ENCODE measurements at places on chromosomes 2 and 18.

DNA sequence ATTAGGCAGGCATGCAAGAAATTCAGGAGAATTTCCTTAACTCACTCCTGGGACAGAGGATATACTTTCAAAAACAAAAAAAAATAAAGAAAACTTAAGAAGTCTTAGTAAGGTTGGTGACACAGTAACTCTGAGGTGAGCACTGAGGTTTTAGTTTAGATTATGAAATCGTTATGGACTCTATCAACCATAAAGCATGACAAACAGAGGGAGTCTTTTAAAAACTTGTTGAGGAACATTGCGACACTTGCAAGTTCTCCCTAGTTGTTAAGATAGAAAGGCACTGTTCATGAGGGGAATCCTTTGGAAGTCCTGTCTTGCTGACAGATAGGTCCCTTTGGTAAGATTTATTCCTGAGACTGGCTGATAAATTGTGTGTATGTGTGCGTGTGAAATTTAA lies 194.3 kb upstream of the ERBB4 start:
- no peak for DNase-seq

GRCh38 chr18:56575819-56576663 lies 62.4 kb downstream of the TXNL1 start:
- no peak for DNase-seq

DNA sequence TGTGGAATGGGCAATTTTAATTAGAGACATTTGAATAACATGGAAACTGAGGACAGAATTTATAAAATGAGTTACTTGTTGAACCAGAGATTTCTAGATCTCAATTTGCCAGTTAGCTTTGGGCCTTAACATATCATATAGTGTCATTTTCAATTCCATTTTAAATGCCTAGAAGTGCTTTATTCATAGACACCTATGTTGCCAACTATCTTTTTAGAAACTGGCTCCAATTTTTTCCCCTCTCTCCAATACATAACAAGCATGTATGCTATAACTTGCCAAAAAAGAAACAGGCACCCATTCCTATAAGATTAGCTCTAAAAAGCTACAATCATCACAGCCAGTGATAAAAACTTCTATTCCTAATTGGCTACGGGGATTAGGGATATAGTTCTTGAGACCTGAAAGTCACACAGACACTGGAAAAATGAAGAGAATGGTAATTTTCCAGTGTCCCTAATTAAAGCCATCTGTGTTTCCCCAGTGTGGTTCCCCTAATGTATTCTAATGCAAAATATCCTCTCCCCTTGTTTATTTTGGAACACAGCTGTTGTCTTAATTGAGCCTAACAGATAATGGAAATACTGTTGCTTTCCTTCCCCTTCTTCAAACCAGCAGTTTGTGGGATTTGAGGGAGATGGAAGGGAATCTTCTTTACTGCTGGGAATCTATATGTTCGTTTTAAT lies 205.5 kb upstream of the FSHR start:
- no peak for DNase-seq

GRCh38 chr18:35662293-35663062 lies 80.9 kb downstream of the GALNT1 start:
- DNase-seq, result no peak

DNA sequence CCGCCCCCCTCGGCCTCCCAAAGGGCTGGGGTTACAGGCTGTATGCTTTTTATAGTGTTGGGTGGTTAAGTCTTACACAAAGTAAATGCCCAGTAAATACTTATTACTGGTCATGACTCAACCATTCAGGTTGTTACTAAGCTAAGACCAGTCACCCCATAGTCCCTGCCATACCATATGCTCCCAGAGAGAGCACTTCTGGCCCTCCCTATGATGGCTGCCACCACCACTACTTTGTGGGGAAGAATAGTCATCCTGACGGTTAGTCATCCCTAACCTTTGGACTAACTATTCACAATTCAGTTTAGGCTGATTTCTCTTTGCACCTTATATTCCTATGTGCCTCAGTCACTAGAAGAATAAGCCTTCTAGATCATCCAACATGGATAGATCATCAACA lies 42.0 kb upstream of the MSH2 start:
- DNase-seq, result no peak

DNA sequence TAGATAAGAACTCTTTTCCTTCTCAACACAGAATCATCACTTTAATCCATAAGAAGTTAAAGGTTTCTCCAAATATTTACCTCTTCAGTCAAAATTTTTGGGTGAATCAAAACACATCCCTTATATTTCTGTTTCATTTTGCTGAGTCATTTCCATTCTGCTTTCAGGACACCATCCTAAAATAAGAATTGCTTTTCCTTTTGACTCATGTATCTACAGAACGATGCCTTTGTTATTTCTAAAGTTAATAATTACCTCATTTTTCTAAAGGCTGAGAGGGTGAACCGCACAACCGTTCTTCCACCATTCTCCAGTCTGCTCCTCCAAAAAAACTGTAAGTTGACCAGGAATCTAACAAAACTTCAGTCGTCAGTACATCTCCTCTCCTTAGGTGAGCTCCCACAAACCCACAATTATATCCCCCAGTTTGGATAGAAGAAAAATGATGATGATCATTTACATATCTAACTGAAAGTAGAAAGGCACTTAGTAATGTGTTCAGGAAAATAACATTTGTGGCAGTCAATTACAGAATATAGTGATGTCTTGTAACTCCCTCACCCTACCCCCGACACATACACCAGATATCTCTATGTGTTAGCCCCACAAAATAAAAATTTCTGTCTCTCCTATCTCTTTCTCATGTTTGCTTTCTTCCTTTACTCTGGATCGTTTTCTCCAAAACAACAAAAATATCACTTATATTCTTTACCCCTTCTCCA lies 162.5 kb downstream of the RAD51AP2 start:
- DNase-seq, result no peak

DNA sequence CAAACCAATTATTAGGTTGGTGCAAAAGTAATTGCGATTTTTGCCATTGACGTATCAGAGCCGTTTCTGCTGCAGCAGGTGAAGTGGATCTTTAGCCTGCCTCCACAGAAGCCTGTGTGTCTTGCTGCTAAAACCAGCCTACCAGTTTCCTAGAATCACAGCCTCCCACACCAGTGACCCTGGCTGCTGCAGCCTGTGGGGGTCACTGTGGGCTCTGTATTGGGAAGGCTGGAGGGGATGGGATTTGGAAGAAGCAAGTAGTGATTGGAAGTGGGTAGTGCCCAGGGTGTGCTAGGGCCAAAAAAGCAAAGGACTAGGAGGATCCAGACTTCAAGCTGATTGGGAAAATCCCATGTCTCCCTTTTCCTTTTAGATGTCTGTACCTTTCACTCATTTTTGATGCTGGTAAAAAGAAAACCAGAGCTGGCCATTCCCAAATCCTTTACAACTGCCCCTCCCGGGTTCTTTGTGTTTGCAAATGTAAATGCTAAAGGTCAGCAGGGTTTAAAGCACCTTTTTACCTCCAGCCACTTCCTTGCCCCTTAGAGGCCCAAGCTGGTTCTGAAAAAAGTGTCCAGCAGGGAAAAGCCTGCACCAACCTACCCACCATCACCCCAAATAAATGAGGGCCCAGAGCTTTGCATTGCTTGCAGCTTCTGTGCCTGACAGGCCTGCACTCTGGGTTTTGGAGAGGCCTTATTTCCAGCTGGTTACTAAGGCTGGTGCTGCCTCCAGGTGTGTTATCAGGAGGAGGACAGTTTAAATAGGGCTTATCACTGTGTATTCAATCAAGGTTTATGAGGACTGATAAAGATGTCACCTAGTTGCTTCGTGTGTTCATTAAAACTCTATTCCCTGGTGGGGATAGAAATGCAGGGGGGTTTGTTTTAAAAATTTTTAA lies 172.0 kb downstream of the MIB1 start:
- no peak for DNase-seq

DNA sequence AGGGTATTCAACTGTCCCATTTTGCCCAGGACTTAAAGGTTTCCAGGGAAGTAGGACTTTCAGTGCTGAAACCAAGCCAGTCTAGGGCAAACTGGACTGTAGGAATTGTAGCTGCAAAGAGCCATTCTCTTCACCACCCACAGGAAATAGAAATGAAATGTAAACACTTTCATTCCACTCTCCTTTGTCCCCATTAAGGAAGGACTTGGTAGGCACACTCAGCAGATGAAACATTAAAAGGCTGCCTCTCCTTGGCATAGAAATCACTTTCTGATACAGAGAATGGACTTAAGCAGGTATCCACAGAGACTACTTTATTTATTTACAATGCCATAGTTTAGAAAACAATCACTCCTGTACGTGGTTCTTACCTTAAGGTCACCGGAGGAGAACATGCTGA lies 102.9 kb upstream of the CCDC195 start:
- DNase-seq, result no peak

Data from activated CD4-positive, CD25-positive, alpha-beta regulatory T cell treated with anti-CD3 and anti-CD28 coated beads, Interleukin-2, amount 50 U/mL, for 72 hours (primary cell).